Uterus (tissue), 4 donors: ENCODE measurements at places on chromosomes 3 and 15. TPM values are rescaled to one million over a fixed set of nuclear protein-coding genes. Genes with fewer than 3 reads are reported as not detected.

The BFSP2 gene
- not detected for total RNA-seq

DNA sequence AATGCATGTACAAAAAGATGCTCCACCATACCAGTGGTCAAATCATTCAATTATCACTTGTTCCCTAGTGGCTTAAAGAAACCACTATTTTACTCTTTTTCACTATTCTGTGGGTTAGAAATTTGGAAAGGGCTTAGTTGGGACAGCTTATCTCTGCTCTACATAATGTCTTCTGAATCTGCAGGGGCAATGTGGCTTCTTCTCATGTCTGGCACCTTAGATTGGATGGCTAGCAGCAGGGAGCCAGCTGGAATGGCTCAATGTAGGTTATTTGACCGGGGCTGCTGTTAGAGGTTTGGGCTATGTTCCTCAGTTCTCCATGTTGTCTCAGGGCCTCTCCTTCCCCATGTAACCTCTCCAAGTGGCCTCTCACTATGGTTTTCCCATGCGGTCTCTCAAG lies 57.5 kb upstream of the EPHB1 start:
- no peak overlapping the region for H3K27ac ChIP-seq
- H3K36me3 ChIP-seq: no peaks in the 10 kb centered on the region

- H3K4me1 ChIP-seq: no peaks in the 10 kb centered on the region
- H3K36me3 ChIP-seq: no peaks in the 10 kb centered on the region
- H3K27me3 ChIP-seq: no peaks in the 10 kb centered on the region
- no peak overlapping the region for H3K4me3 ChIP-seq
- no peak overlapping the region for H3K27ac ChIP-seq
Observed at GRCh38 chr3:47885168-47885567, 82.2 kb downstream of the DHX30 start.

The SPSB4 gene
- total RNA-seq: 3.5 TPM

DNA sequence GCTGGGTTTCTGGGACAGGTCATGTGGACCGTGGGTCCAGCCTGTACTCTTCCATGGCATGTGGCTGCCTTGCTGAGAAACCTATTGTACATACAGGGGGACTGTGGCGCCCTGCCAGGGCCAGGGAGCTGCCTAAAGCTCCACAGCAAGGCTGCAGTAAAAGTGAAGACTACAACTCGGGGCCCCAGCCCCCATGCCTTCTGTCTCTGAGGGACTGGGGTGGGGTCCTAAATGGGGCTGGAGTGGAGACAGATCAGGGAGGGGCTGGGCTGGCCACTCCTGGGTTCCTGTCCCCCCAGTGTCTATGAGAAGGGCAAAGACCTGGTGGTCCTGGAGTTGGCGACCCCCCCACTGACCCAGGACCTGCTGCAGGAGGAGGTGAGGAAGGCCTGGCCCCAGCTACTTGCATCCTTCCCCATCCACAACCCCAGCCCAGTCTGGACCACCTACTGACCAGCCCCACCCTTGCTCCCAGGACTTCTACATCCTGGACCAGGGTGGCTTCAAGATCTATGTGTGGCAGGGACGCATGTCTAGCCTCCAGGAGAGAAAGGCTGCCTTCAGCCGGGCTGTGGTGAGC lies 7.3 kb downstream of the VILL start:
- peak overlapping the region; percentile 90 for H3K27ac ChIP-seq
- H3K4me3 ChIP-seq: no peak overlapping the region
- no peaks in the 10 kb centered on the region for H3K27me3 ChIP-seq
- H3K4me1 ChIP-seq: peaks cover 5% of the 10 kb centered on the region
- DNase-seq: no peak

- no peak overlapping the region for H3K27ac ChIP-seq
- DNase-seq: no peak
- no peak overlapping the region for H3K4me3 ChIP-seq
- no peaks in the 10 kb centered on the region for H3K36me3 ChIP-seq
- H3K4me1 ChIP-seq: no peaks in the 10 kb centered on the region
- no peaks in the 10 kb centered on the region for H3K27me3 ChIP-seq
Observed at GRCh38 chr15:63238796-63239195, 38.6 kb upstream of the APH1B start.

The DAZL gene
- total RNA-seq: 0.21 TPM

DNA sequence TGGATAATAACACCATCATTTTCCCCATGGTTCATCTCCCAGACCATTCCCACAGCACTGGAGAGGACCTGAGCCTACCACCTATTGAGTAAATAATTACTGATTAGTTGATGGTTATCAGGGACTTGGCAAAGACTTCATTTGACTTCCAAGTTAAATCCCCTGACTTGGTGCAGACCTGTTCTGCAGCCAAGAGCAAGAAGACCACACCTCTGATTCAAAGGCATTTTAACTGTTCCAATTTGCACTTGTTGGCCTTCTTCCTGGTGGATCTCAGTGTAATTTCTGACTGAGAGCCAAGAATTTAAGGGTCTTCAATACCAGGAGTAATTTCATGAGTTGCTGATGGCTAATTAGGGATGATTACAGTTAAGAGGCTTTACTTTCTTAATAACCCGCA lies 24.0 kb downstream of the THSD4 start:
- no peak for DNase-seq
- no peak overlapping the region for H3K4me3 ChIP-seq
- H3K27me3 ChIP-seq: no peaks in the 10 kb centered on the region
- no peaks in the 10 kb centered on the region for H3K36me3 ChIP-seq
- no peak overlapping the region for H3K27ac ChIP-seq

DNA sequence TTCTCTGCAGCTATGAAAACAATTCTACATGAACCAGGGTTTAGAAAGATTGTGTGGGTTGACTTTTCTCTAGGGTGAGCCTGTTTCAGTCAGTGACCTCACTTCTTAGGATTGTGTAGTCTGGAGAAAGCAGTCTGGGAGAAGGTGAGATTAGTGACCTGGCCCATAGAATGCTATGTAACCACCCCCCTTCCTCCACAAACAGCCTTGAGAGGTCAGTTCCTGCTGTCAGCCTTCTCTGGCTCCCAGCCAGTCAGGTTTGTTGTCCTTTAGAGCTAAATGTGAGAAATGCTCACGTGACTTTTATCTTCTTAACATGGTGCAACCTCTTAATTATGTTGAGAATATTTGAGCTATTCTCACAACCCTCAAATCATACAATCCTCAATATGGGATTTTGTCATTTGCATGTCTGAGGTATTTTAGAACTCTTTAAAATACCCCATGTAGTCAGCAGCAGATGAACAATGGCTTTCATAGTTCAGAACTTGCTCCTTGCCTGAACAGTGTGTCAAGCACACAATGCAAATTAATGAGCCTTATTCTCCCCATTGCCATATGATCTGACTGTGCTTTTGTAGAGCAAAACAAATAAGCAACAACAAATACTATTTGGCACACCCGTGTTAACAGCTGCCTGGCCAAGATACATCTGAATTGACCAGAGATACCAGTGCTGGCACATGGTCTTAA lies 311.6 kb downstream of the CNTN6 start:
- no peaks in the 10 kb centered on the region for H3K36me3 ChIP-seq
- H3K4me3 ChIP-seq: no peak overlapping the region
- no peaks in the 10 kb centered on the region for H3K4me1 ChIP-seq

The REC114 gene
- total RNA-seq: not detected

The C3orf52 gene
- total RNA-seq: 4.4 TPM

GRCh38 chr15:70164156-70164900 lies 66.6 kb upstream of the TLE3 start:
- no peaks in the 10 kb centered on the region for H3K36me3 ChIP-seq
- DNase-seq: no peak
- H3K4me1 ChIP-seq: peaks cover 11% of the 10 kb centered on the region
- no peaks in the 10 kb centered on the region for H3K27me3 ChIP-seq
- H3K27ac ChIP-seq: no peak overlapping the region

- no peak overlapping the region for H3K27ac ChIP-seq
- no peak for DNase-seq
- H3K4me3 ChIP-seq: no peak overlapping the region
- H3K4me1 ChIP-seq: peaks cover 12% of the 10 kb centered on the region
- H3K36me3 ChIP-seq: no peaks in the 10 kb centered on the region
Observed at GRCh38 chr3:129445471-129445870, 5.4 kb downstream of the IFT122 start.

The ATP13A5 gene
- total RNA-seq: not detected

The PRR23B gene
- not detected for total RNA-seq

GRCh38 chr3:172846706-172847105 lies 96.2 kb downstream of the ECT2 start:
- H3K36me3 ChIP-seq: no peaks in the 10 kb centered on the region
- DNase-seq: no peak
- H3K27me3 ChIP-seq: no peaks in the 10 kb centered on the region
- no peak overlapping the region for H3K4me3 ChIP-seq
- no peaks in the 10 kb centered on the region for H3K4me1 ChIP-seq

GRCh38 chr3:114319453-114319852 lies 25.6 kb downstream of the TIGIT start:
- H3K36me3 ChIP-seq: no peaks in the 10 kb centered on the region
- H3K4me3 ChIP-seq: no peak overlapping the region
- no peak overlapping the region for H3K27ac ChIP-seq
- DNase-seq: no peak

The NR1I2 gene
- total RNA-seq: 0.62 TPM
